ENCODE measurements at places on chromosomes 2 and 18.

- DNase-seq: no peak
These were observed 1.4 kb downstream of the RBKS start for GRCh38 chr2:27888790-27889189.

GRCh38 chr2:216636551-216637450 is 3.6 kb downstream of the IGFBP2 start:
- DNase-seq: no peak

GRCh38 chr2:202408546-202409140 is 32.5 kb downstream of the BMPR2 start:
- DNase-seq: no peak

DNA sequence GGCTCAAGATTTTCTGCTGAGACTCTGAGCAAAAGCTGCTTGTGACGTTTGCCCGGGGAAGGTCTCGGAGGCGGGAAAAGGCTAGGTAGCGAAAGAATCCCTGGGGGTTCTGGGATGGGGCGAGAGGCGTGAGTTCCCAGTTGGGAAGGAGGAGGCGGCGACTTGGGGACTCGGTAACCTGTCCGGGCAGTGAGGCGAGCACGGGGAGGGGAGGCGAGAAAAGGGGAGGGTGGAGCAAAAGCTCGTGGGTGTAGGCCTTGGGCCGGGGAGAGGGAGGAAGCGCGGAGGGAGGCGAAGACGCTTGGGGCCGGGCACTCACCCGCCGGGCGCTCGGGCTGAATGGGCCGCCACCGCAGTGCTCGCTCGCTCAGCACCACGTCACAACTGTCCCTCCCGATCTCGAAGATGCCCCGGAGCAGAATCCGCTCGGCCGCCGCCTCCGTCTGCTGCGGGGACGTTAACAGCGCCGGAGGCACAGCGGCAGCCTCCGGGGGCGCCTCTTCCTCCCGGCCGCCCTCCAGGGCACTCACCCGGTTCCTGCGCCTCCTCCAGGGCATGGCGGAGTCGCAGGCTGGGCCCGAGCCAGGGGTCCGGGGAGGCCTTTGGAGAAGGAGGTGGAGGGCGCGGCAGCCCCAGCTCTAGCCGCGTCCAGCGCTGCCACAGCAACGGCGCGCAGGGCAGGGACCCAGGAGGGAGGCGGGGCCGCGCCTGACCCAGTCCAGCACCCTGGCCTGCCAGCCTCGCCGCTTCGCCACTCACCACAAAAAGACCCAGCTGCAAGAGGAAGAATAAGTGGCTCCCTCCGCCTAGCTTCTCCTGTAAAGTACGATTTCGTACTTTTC is at the start of gene CERKL:
CERKL (minus strand) TSS at position 656 of the 842 bp plus-strand sequence; CDS start at position 557, 99 bp downstream.
- DNase-seq: peak; percentile 4

DNA sequence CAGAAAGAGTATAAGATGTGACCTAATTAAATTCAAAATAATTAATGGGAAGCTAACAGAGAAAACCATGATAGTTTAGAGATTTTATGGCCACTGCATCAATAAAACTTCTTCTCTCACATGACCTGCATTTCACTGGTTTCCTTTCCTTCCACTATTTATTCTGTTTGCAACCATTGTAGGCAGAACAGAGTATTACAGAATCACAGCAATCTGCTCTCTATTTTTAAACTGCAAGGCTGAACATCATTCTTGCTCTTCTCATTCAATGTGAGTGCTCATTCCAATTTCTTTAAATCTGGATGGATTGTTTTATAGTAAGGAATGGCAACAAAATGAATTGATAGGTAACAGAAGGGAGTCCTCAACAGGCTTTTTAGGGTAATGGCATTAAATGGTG is 715.5 kb upstream of the RAB6C start:
- DNase-seq: no peak

GRCh38 chr2:109000738-109001137 is 11.7 kb upstream of the EDAR start:
- DNase-seq: no peak

GRCh38 chr2:4130651-4131050 is 427.3 kb downstream of the DCDC2C start:
- no peak for DNase-seq
